ENCODE measurements at places on chromosomes 2 and 18.

DNA sequence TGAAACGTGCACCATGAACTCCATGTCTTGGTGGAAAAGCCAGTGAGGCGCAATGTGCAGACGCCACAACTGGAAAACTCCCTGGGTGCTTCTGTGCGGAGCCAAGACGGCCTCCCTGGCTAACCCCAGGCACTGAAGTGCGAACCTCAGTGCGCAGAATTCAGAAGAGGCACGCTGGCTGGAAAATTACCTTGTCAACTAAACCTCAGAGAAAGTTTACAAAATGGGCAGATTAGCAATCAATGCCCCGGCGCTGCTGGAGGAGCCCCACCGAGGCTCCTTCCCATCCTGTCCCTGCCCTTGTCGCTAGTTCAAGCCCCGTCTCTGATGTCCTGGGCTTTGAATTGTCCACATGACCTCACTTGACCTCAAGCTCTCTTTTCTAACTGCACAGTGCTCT, 22.2 kb downstream of the SNORC start:
- DNase-seq = no peak

GRCh38 chr2:69642709-69643601, 584 bp downstream of the AAK1 start:
- DNase-seq = no peak

DNA sequence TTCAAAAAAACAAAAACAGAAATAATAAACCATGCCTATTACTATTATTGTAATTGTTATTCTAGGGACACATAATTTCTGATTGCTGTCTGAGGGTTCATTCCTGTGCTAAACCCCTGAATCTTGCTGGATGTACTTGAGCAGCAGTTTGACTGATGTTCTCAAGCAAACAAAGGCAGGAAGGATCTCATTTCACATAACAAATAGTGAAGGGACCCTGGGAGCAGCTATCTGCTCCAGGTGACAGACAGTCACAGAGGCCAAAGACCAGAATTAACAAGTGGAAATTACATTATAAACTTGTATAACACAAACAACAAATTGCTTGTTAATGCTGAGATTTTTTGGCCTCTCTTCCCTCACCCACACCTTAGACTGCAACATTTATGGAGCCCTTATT, 284.2 kb downstream of the THSD7B start:
- DNase-seq = no peak

DNA sequence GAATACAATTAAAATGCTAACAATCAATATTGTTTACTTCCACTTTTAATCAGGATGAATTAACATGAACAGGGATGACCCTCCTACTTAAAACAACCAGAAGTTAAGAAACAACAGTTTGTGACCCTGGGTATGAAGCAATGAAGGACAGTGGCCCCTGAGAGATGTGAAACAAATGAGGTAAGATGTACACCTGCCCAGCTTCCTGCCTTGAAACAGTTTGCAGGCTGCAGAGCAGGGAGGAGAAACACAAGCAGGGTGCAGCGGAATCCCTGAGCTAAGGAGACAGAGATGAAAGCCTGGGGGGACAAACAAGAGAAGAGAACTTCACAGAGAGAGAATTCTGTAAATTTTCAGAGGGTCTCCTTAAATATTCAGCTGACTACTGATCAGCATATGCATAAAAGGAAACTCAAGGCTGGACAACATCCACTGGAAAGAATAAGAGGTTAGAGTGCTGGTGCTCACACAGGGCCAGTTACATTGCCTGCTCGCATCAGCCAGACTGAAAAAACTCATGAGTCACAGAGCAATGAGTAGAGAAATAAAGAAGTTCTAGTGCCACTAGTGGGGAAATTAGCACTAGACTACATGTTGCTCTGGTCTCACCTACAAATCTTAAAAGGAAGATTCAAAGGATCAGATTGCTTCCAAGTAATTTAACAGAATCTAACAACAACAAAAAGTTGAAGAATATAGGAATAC, 106.4 kb downstream of the PID1 start:
- DNase-seq = no peak
